ENCODE measurements at places on chromosomes 12 and 14. TPM values are rescaled to one million over a fixed set of nuclear protein-coding genes. Genes with fewer than 3 reads are reported as not detected.
A peak's percentile ranks its signal among the peaks of the same experiment; 100 is the strongest.

GRCh38 chr12:28586481-28586880 lies 396.2 kb downstream of the CCDC91 start:
- DNase-seq, result no peak

Gene USP44
- total RNA-seq, result 5.4 TPM

DNA sequence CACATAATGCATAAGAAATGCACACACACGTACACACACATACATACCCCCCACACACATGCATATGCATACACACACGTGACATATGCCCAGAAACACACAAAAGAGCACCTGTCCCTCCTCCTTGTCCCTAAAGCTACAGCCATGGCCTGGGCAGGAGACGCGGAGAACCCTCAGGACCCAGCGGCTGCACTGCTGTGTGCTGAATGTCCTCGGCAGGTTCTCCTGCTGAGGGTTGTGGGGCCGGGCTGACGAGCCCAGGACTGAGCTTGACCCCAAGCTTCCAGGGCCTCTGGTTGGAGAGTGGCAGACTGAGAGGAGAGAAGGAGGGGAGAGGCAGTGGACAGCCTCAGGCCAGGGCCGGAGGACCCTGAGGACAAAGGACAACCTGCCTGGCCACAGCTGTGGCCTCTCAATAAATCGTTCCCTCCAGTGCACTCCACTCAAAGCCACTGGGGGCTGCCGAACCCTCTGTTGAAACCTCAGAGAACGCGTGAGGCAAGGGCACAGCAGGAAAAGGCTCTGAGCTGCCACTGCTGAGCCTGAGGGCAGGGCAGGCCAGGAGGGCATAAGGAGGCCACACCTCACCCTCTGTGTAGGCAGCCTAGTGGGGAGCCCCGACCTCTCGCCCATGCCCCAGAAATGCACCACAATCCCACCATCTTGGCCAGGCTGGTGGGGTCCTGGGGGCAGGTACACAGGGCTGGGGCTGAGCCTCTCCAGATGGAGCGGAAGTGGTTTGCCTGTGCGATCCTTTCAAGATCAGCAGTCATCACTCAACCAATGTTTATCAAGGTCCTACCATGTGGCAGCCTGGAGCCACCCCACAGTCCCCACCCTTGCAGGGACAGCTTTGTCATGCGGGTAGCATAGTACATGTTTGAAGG lies 3.1 kb downstream of the CACNA2D4 start:
- peak; percentile 48 for DNase-seq

GRCh38 chr12:91561958-91562325 lies 379.3 kb upstream of the DCN start:
- no peak for DNase-seq

DNA sequence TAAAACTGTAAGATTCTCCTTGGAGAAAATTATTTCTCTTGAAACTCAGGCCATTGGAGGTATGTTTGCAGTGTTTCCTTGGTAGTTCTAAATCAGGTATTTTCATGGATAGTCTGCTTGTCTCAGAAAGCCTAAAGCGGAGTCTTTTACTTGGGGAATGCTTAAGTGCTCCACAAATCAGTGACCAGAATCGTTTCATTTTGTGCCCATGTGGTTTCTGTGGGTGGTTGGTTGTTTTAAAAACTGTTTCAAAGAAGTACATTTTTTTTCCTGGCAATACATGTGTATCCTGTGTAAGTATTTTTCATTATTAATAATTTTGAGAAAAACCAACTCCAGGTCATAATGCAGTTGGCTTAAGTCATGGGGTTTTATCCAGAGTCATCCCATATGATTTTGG lies 33.6 kb downstream of the CCDC91 start:
- DNase-seq, result no peak

- DNase-seq, result no peak
These were observed 133.8 kb downstream of the BCAT1 start for GRCh38 chr12:24815114-24815423.

Measured in CD4-positive, alpha-beta memory T cell (primary cell).